ENCODE measurements at places on chromosomes 5 and 9. TPM values are rescaled to one million over a fixed set of nuclear protein-coding genes. Genes with fewer than 3 reads are reported as not detected.

The STPG3 gene
- total RNA-seq = not detected

The ROPN1L gene
- not detected for total RNA-seq

DNA sequence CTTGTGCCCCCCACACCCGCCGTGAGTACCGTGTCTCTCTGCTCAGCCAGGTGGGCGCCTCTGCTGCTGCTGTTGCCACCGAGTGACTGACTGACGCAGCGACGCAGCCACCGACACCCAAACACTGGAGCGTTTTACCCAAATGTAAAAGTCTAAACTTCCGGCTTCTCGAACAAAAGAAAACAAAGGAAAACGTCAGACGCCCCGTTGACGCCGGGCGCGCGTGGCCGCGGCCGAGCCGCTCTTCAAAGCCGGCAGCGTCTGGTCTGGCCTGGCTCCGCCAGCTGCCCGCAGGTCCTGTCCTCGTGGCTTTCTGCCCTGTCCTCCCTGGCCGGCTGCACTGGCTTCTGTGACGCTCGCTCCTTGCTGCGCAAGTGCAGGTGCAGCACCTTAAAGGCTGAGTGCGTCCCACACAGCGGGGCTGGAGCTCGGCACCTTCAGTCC lies 41.4 kb upstream of the CLPTM1L start:
- no peak for DNase-seq

GRCh38 chr5:7592910-7593309 lies 197.0 kb downstream of the ADCY2 start:
- DNase-seq = no peak

GRCh38 chr9:132422574-132422973 lies 12.6 kb downstream of the CFAP77 start:
- DNase-seq = no peak

GRCh38 chr5:35518104-35518503 lies 99.6 kb upstream of the SPEF2 start:
- no peak for DNase-seq

GRCh38 chr5:148809781-148810524 lies 16.5 kb upstream of the ADRB2 start:
- no peak for DNase-seq

GRCh38 chr9:8812888-8813287 lies 1013.3 kb upstream of the DMAC1 start:
- no peak for DNase-seq

DNA sequence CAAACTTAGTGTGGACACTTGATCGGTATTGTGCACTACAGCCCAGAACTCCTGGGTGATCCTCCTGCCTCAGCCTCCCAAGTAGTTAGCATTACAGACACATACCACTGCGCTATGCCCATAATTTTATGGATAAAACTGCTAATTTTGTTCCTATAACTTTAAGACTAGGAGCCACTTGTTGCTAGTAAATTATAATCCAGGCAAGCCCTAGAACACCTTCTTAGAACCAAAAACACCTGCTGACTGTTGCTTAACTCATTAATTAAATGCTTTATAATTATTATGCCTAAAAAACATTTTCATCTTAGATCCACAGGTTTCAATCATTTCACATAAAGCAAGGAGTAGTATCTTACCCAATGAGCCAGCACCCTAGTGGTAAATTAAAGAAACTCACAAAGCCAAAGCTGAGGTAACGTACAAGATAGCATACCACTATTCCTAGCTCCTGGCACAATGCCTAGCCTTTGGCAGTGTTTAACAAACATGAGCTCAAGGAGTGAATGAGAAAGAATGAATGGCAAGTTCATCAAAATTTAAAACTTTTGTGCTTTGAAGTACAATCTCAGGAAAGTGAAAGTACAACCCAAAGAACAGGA lies 5.4 kb downstream of the MRPS27 start:
- no peak for DNase-seq

DNA sequence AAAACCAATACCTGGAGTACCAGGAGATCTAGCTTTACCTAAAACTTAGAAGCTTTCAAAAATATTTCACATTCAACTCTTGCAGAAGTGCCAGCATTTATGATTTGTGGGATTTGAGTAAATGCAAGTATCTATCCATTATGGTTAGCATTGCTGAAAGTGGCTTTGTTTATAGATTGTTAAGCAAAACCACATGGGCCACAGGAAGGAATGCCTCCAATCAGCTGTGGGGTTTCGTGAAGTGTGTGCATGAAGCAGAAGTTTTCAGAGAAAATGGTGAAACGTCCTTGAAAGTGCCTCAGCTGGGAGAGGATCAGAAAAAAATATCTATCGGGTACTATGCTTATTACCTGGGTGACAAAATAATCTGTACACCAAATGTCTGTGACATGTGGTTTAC lies 4.2 kb downstream of the LECT2 start:
- DNase-seq = no peak

- DNase-seq = no peak
Measured at GRCh38 chr5:137516251-137516797, 17.2 kb upstream of the SPOCK1 start.
